ENCODE measurements at places on chromosomes 11 and 22.
A peak's percentile ranks its signal among the peaks of the same experiment; 100 is the strongest.

GRCh38 chr11:20880094-20880493, 210.7 kb downstream of the NELL1 start:
- DNase-seq = no peak

- DNase-seq = no peak
Measured at GRCh38 chr11:119552106-119552485, 129.1 kb upstream of the THY1 start.

DNA sequence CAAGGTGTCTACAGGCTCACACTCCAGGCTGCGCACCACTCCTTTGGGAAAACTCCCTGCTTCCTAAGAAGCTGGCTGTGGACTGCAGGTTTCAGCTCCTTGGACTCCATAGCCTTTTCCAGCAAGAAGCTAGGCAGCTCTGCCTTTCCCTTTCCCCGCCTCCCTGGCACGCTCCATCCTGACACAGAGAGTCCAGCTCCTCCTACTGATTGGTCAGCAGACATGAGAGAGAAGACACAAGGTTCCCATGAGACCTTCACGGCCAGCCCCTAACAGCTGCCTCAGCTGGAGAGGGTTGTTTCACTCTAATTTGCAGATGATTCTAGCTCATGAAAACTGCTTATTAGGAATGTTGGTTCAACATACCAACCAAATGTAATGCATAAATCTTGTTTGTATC, 27.6 kb downstream of the TENM4 start:
- DNase-seq = no peak

DNA sequence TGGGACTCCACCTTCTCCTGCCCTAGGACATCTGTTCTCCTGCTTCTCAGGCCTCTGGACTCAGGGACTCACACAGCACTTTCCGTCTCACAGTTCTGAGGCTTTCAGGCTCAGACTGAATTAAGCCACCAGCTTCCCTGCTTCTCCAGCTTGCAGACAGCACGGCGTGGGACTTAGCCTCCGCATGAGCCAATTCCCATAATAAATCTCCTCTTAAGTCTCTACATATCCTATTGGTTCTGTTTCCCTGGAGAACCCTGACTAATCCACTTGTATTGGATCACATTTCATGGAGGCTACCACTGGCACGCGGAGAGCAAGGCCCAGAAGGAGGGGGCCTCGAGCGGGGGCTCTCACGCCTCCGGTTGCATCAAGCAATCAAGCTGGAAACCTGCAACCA, 1313.6 kb downstream of the TBC1D22A start:
- no peak for DNase-seq

GRCh38 chr22:44933666-44934453, 75.9 kb downstream of the PHF21B start:
- no peak for DNase-seq

DNA sequence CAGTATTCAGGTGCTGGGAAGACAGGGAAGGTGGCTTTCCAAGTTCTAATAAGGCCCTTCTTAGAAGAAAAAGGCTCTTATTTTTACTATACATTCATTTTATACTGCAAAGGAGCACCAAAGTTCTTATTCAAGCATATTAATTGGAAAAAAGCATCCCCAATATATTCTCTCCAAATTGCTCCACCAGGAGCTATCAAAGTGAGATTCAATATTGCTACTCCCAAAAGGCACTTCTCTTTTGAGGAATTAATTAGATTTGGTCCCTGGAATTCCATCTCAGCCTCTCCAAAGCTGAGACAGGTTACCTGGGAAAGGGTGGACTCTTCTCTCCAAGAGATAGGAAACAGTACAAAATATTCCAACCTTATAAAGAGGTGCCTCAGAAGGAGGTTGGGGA, 134.1 kb downstream of the LARGE1 start:
- DNase-seq = no peak

DNA sequence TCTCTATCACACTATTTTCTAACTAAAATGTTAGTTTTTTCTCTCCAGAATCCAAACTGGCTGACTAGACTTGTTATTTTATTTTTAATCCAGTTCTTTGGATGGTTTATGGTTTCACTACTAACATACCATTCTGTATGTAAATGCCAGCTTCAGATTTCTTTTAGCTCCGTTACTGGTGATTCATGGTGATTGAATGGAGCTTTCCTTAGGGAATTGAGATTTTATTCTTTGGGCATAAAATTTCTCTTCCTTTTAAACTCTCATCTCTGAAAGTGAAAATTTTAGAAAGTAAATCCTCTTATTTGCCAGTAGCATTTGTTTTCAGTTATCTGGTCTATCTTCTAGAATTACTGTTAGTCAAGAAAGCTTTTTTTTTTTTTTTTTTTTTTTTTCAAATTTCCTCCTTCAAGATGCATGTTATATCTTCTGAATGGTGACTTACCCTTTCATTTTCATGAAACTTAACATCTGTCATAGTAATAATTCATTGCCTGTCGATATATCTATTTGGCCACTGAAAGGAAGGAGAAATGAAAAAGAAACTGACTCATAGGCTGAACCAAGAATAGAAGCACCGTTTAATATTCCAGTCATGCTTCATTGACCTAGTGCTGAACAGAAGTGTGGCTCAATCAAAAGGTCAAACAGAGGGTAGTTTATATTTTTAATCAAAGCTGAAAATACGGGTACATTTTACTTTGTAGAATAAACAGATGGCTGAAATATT, 6.4 kb downstream of the ENDOD1 start:
- no peak for DNase-seq

GRCh38 chr22:45934659-45935341, 42.2 kb downstream of the WNT7B start:
- DNase-seq = no peak

- no peak for DNase-seq
Measured at GRCh38 chr11:88680806-88681205, 343.3 kb upstream of the CTSC start.

DNA sequence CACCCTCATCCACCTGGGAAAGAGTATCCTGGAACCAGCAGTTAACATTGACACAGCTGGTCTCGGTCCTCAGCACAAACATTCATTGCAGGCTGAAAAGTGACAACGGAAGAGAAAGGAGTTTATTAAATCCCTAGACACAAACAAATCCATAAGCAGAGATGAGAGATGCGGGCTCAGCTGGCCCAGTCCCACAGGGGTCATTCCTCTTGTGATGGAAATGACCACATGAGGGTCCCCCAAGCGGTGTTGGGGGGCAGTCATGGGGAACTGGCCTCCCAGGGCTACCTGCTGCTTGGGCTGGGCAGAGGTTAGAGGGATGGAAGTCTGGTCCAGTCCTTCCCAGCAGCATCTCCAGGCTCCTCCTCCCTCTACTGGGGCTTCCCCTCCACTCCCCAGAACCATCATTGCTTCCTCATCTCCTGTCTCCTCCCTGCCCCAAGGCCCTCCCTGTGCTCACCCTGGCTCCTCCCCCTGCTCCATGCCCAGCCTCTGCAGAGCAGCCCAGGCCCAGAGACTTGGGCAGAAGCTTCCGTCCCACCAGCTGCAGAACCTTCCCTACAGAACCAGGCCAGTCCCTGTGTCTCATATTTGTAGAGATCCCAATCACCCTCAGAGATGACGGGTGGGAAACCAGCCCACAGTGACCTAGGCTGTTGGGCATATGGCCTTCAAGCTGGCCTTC, 5.4 kb upstream of the IGLL5 start:
- no peak for DNase-seq

- DNase-seq = no peak
Measured at GRCh38 chr22:42819412-42820044, 37.5 kb downstream of the ARFGAP3 start.

DNA sequence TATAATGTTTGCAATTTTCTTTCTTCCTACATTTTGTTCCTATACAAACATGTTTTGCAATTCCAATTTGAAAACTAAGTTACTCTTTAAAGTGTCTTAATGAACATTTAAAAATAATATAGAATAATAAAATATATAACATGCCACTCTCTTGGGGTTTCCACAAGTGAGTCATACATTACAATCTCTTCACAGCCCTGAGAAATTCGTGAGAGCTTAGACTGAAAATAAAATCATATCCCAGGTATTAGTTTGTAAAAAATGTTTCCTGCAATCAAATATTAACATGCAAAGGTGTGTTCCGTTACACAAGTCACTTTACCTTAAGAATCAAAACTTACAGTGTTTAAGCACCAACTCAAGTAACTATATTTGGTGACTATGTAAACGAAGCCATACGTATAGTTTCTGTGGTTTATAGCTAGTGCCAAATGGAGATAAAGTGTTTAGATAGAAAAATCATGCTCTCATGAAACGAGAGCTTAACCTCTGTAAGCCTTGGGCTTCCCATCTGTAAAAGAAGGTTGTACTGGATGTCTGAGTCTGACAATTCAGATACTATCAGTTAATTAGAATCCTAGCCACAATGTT, 253.6 kb upstream of the ANO3 start:
- DNase-seq = no peak

DNA sequence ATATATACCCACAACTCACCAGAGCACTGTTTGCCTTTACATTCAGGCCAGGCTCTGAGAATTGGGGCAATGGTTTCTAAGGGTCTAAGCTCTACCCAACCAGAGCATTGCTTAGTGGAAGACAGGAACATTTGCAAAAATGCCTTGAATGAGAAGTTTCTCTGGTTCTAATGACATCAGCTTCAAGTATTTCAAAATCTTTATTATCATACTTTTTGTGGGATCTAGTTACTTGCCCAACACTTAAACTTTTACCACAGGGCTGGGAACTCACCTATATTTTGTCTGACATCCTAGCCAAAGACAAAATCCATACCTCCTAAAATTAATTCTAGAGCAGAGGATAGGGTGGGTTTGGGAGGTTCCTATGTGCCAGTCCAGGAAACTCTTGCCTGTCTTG, 51.5 kb downstream of the INSC start:
- no peak for DNase-seq

DNA sequence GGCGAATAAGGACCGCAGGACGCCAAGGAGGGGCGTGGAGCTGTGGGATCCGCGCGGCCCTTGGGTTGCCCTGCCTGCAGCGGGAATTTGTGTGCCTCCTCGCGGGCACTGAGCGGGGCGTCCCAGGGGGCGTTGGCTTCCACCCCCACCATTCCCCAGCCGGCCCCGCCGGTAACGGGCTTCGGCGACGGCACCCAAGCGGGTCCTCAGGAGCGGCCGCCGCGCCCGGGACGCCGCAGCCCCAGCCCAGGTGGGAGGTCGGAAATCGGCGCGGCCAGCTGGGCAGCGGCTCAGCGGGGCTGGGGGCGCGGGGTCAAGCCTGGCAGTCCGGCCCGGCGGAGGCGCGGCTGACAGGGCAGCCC, 320 bp downstream of the CLTCL1 start:
- DNase-seq = peak; percentile 4

GRCh38 chr11:132977241-132977640, 555.1 kb downstream of the OPCML start:
- no peak for DNase-seq

DNA sequence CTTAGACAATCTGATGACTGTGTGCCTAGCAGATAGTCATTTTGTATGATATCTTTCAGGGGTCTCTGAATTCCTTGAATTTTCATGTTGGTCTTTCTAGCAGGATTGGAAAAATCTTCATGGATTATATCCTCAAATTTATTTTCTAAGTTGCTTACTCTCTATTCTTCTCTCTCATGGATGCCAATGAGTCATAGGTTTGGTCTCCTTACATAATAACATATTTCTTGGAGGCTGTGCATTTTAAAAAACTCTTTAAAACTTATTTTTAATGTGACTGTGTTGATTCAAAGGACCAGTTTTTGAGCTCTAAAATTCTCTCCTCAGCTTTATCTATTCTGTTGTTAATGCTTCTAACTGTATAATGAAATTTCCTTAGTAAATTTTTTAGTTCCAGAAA, 198.7 kb downstream of the AASDHPPT start:
- no peak for DNase-seq

DNA sequence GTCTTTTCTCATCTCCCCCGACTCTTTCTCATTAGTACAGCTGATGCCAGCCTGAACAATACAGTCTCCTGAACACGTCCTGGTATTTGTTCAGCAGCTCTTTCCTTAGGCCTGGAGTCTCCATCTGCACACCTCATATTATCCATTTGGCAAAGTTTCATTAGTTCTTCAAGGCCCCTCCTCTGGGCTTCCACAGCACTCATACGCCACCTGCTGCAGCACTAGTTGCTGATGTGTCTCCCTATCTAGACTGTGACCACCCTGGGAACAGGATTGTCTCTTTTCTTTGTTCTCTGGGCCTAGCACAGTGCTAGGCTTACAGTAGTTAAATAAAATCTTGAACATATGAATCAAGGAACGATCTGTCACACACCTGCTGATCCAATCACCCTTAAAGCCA, 17.2 kb downstream of the DCHS1 start:
- DNase-seq = no peak

DNA sequence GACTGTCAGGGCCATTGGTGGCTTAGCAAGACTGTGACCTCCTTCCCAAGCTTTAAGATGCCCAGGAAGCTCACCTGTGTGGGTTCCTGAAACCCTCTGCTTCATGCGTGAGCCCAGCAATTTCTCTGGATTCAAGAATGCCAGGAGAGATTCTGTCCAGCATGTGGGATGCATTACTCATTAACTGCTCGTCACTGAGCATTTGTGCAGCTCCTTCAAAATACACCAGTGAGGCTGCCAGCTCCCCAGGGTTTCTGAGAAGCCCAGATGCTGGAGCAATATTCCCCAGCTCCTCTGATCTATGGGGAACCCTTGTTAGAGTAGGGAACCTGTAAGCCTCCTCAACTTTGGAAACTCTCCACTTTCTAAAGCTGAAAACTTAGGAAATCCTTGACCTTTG, 126.5 kb downstream of the CHST1 start:
- DNase-seq = no peak

GRCh38 chr11:96173906-96174305, 169.1 kb downstream of the MAML2 start:
- no peak for DNase-seq

- peak; percentile 72 for DNase-seq
Measured at GRCh38 chr11:75142714-75143419, 8.0 kb upstream of the SLCO2B1 start.

DNA sequence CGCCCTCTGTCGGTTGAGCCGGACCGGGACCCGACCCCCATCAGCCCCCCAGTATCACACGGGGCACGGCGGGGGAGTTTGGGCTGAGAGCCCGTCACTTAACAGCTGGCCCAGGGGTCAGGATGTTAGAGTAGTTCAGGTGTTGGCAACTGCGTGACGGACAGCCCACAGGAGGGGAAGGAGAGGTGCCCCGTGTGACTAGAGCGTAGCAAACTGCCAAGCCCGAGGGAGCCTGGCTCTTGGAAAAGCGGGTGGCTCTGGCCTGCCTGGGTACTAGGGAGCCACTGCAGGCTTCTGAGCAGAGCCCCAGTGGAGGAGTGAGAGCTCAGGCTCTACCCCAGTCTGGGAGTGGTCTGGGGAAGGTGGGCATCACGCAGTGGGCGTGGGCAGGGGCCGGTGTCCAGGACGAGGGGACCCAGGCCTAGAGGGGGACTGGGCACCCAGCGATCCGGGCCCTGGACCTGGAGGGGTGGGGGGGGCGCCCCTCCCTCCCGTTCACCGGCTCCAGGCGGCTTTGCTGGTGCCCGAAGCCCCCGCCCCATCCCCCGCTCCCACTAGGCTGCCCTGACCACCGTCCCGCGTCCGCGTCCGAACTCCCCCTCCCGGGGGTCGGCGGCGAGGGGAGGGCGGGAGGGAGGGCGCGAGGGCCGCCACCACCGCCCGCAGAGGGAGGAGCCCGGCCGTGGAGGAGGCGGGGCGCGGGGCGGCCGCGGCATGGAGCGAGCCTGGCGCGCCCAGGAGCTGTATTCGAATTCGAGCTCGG, 24.4 kb downstream of the SHANK3 start:
- no peak for DNase-seq

Data from activated T-cell treated with anti-CD3 and anti-CD28 coated beads for 24 hours (primary cell).